Stimulated activated CD8-positive, alpha-beta memory T cell treated with anti-CD3 and anti-CD28 coated beads, Interleukin-7, amount 100 ng/mL, for 48 hours (primary cell): ENCODE measurements at places on chromosomes 11 and 22.

DNA sequence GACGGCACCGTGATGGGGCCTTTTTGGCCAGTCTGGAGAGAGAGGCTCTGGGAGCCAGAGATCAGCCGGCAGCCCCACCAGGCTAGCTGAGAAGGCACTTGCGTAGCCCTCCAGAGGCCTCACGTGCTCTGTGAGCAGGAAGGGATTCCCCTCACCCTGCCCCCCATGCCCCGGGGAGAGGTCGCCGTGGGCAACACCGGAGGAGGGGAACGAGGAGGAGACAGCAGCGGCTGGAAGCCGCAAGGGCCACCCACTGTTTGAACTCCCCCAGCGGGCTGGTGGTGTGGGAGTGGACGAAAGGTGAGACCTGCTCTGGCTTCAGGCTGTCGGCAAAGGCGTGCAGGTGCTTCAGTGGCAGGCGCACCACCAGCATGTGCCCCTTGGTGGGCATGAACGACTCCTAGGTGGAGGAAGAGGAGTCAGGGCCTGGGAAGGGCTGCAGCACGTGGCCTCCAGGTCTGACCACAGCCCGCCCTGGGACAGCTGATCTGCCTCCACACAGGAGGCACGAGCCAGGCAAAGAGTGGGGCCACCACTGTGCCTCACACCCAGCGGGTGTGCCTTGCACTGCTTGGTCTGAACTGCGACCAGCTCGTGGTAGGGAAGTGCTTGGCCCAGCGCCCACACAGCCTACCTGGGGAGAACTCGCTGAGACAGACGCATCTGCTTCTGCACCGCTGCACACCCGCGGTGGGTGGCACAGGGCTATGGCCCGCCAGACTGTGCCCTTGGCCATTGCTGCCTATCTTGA, 99.9 kb downstream of the MED15 start:
- DNase-seq, result no peak

GRCh38 chr11:1128311-1129142, 29.2 kb upstream of the MUC5AC start:
- no peak for DNase-seq

DNA sequence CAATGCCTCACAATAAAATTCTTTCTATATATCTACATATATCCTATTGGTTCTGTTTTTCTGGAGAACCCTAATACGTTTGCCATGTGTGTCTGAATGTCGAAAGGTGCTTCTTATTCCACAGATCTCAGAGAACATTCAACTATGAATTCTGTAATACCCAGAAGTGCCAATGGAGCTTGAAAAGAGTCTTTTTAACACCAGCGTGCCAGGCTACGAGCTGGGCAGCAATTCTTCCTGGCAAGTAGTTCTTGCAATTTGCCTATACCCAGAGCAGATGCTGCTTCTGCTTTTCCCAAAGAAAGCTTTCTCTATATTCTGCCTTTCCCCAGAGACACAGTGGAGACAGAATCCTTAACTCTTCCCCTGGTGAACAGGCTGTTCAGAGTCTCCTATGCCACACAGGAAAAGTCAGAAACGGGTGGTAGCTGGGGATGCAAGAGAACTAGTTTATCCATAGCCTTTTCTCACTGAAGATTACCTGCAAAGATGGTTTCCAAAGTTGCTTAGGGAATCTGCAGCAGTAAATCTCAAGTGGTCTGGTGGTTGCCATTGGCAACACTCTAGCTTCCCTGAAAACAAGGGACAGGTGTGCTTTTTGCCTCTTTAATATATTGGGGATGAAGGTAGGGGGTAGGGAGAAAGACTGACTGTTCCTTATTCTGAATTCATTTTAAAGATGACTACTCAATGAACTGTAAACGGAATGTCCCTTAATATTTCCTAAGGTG, 16.8 kb upstream of the PAFAH1B2 start:
- DNase-seq, result no peak

GRCh38 chr11:66479394-66480116, 679 bp upstream of the DPP3 start:
- no peak for DNase-seq

- no peak for DNase-seq
These were observed 303.7 kb downstream of the TTC28 start for GRCh38 chr22:28375761-28376534.

GRCh38 chr11:44066732-44067141, 667 bp downstream of the ACCS start:
- DNase-seq, result no peak

- no peak for DNase-seq
These were observed 452.3 kb upstream of the RAG2 start for GRCh38 chr11:37050311-37050710.

DNA sequence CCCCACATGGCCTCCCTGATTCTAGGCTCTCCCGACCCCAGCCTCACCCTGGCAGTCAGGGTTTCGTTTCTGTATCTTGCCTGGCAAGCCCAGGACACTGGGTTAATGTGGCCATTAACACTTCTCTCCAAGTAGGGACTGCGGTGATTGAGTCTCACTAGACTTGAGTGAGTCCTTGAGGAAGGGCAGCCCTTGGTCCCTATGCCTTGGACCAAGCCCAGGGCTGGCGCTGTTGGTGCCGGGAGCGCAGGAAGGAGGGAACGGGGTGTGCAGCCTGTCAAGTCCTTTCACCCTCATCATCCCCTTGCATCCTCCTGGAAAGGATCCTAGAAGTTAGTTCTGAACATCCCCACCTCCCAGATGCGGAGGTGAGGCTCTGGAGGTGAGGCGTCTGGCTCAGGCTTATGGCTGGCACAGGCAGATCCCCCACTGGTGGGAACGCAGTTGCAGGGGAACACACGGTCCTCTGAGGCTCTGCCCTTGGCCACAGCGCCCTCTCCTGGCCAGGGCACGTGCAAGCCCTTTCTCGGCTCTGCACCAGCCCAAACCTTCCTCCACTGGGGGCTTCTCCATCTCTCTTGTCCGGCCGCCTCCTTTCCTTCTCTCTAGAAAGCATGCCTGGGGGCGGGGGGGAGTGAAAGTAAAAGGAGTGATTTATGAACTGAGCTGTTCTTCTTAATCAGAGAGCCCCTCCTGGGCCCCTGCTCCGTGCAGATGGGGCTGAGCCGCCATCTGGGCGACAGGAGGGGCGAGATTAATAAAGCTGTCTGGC, 56.7 kb downstream of the TP53I11 start:
- peak; percentile 51 for DNase-seq
